ENCODE measurements at places on chromosomes 1 and 21.

GRCh38 chr1:228207381-228207810, 448 bp upstream of the OBSCN start:
- DNase-seq = no peak

- DNase-seq = no peak
These were observed 46.8 kb downstream of the ELAVL4 start for GRCh38 chr1:50155541-50155940.

- DNase-seq = no peak
These were observed 212.4 kb upstream of the USP24 start for GRCh38 chr1:55427606-55428005.

DNA sequence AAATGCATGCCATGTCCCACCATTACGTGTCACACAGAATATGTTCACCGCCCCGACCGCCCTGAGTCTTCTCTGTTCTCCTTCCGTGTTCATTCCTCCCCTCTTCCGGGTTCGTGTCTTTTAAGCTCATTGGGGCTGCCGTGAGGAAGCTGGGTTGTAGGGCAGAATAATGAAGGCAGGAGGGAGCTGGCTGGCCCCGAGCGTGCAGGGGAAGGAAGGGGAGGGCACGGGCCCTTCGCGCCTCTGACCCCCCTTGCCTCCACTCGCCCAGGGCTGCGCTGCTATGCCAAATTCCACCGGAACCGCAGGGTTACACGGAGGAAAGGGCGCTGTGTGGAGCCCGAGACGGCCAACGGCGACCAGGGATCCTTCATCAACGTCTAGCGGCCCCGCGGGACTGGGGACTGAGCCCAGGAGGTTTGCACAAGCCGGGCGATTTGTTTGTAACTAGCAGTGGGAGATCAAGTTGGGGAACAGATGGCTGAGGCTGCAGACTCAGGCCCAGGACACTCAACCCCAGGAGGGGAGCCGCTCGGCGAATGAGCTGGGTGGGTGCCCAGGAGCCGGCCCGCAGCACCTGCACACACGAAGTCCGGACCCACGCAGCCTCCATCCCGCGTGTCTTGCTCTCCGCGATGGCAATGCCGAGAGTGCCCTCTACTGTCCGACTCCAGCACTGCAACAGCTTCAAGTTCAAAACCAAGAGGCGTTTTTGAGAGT, 16.5 kb upstream of the AGTRAP start:
- peak; percentile 94 for DNase-seq

GRCh38 chr1:1989789-1990188, 13.8 kb downstream of the CFAP74 start:
- DNase-seq = no peak

DNA sequence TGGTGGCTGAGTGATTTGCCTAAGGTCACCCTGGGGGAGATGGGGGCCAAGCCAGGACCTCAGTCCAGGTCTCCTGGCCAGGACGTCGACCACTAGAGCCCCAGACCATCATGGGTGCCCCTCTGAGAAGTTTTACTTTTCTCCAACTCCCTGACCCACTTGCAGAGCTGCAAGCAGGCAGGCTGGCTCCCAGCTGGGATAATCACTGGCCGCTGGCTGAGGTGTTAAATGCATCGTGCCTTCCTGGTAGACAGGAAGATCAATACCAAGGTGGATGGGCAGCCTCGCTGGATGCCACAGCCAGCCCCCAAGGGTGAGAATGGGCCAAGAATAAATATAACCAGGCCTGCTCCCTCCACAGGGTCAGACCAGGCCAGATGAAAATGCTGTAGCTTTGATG, 106.2 kb downstream of the EPHB2 start:
- DNase-seq = no peak

DNA sequence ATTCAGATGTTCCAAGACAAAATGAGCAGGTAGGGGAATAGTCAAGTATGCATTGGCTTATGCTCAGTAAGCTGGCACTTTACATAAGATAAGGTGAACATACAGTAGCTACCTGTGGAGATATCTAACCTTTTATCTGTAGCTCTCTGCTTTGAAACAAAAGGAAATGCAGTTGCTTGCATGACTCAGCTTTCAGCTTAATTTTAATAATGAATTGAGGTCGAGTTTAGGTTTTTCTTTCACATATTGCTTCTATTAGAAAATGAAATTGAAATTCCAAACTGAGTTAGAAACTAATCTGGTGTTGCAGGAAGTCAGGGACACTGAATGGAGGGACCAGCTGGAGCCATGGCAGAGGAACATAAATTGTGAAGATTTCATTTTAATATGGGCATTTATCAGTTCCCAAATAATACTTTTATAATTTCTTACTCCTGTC, 8.3 kb downstream of the FRRS1 start:
- no peak for DNase-seq

- DNase-seq = no peak
These were observed 21.4 kb upstream of the DNM3 start for GRCh38 chr1:171819946-171820345.

DNA sequence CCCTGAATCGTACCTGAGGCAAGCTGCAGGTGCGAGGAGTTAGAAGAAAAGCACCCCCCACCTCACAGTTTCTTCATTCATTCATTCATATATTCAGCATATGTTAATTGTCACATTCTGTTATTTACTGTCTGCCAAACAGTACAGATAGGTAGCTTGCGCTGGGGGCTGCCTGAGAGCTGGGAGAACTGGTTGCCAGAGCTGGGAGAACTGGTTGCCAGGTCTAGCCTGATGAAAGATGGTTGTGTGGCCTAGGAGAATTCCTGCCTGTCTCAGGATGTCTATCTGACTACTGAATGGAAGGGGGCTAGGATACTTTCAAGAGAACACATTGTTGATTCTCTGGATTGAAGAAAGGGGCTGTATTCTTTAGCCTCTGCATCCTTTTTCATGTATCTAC, 225.9 kb upstream of the POU3F1 start:
- no peak for DNase-seq

GRCh38 chr1:17359031-17359430, 13.0 kb upstream of the PADI6 start:
- no peak for DNase-seq

- DNase-seq = peak; percentile 25
These were observed 63.9 kb downstream of the TRIM11 start for GRCh38 chr1:228342627-228343190.

- DNase-seq = no peak
These were observed at the start of gene MYBPH for GRCh38 chr1:203175237-203175826. MYBPH (minus strand) TSS chr1:203175826; CDS start chr1:203175755, 71 bp downstream.

DNA sequence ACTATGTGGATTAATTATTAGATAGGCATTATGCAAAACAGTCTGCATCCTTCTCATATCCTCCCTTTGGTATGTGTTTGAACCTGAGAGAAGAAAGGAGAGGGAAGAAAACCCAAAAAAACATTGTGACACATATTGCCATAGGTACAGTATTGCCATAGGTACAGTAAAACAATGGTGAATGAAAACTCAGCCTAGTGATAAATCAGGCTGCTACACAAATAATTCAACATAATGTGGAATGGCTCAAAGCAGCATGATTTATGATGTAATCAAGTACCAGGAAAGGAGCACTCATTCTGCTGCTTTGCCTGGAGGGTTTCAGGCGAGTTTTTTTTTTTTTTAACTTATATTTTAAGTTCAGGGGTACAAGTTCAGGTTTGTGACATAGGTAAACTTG, 213.9 kb upstream of the LYPLAL1 start:
- no peak for DNase-seq

GRCh38 chr1:216464489-216464888, 41.2 kb upstream of the USH2A start:
- DNase-seq = no peak

DNA sequence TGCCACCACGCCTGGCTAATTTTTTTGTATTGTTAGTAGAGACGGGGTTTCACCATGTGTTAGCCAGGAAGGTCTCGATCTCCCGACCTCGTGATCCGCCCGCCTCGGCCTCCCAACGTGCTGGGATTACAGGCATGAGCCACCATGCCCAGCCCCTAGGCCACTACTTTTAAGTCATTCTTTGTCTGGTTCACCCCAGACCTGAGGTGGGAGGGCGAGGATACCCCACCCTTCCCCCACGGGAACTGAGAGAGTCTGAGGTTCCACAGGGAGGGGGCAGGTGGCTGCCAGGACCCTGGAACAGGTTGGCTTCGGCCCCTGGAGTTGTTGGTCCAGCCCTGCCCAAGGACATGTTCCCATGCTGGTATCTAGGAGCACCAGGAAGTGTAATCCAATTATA, 7.7 kb upstream of the SDC3 start:
- no peak for DNase-seq

DNA sequence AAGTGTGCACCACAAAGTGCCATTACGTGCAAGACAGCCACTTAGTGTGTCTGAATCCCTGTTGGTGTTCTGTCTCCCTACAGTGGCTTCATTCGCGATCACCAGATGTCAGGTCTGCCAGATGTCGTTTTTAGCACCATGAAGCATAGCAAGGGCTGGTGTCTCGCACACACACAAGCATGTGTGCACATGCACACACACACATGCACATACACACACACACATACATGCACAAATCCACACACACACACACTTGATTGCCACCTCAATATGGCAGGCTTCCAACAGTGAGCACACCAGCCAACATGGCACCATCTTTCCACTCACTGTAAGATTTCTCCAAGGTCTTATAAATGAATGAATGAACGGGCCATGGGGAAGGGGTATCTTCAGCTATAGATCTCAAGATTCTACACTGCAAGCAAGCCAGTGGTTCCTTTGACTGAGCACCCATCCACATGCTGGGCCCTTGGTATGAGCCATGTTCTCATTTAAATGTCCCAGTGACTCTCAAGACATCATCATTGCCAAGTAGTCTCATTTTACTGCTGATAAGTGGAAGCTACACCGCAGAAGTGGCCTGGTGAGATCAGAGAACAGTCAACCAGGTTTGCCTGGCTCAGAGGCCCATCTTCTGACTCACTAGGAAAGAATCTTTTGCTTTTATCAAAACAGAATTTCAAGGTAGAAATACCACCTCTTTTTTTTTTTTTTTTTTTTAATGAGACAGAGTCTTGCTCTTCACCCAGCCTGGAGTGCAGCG, 84.9 kb downstream of the SIM2 start:
- no peak for DNase-seq

DNA sequence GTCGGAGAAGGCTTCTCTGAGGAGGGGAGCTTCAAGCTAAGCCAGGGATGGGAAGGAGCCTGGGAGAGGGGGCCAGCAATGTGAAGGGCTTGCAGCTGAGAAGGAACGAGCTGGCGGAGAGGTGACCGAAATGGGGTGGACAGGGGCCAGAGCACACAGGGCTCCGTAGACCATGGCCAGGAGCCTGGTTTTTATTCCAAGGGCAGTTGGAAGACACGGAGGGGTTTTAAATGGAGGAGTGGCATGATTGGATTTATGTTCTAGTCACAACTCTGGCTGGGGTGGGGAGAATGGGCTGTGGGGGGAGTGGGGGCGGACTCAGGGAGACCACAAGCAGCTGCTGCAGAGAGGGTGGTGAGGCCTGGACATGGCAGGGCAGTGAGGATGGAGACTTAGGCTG, 5.1 kb upstream of the EPS8L3 start:
- peak; percentile 5 for DNase-seq

GRCh38 chr1:43861337-43861736, 72.3 kb upstream of the ARTN start:
- DNase-seq = no peak

- peak; percentile 93 for DNase-seq
These were observed 1.8 kb downstream of the COL9A2 start for GRCh38 chr1:40315239-40315794.
